ENCODE measurements at places on chromosomes 6 and 20.

- DNase-seq: no peak
Measured at GRCh38 chr6:54467384-54467783, 159.1 kb downstream of the TINAG start.

GRCh38 chr20:4533368-4534133 lies 188.2 kb upstream of the PRND start:
- no peak for DNase-seq

DNA sequence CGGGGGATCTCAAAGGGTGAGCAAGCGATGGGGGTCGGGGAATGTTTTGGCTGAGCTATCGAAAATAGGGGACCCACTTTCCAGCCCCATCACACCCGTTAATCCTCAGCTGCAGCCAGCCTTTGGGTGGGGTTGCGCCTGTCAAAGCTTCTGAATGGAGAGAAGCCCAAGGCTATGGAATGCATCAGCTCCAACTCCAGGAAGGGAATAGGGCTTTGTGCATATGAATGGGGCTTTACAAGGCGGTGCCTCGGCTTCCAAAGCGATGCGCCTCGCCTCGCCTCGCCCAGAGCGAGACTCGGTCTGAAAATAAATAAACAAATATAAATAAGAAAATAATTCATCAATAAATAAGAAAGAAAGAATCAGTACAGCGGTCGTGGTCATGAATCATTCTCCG lies 751.4 kb upstream of the DEFB115 start:
- DNase-seq: no peak

DNA sequence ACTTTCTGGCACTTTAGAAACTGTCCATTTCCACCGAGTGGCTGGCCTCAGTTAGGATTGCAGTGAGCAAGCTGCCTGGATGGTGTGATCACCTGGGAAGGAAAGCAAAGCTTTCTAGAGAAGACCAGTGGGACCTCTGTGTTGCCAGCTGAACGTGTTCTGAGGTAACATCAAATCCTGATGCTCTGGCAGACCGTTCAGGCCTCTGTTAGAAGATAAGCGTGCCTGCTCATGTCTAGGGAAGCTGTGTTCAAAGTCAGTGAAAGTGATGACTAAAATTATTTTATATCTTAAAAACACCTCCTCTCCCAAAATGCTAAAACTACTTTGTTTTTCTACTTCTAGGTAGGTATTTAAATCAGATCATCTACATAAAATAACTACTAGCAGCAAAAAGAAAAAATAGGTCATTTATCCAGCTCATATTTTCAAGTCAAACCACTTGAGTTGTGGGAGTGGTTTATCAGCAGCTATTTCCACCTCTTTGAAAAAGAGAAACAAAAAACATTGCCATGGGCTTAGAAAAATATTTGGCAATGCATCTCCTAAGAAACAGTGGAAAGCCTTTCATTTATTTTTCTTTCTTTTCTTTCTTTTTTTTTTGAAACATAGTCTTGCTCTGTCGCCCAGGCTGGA lies 54.8 kb downstream of the CEP43 start:
- no peak for DNase-seq

DNA sequence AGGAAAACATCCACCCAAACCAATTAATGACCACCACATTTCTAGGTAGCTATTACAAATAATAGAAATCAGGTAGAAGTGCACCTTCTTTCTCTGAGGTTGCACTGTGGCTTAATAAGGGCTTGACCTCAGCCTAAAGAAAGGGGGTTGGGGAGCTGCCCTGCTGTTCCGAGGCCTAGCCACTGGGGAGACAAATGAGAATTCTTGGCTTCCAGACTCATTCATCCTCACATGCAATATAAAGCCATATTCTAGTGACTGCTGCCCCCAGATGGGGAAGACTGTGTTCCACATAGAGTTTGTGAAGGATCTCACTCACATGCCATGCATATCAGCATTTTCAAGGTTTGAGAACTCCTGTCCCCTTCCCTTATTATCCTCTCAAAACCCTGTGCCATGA lies 22.9 kb downstream of the SAYSD1 start:
- no peak for DNase-seq

- DNase-seq: no peak
Measured at GRCh38 chr6:106109029-106109428, 22.9 kb downstream of the PRDM1 start.

GRCh38 chr6:148830614-148831013 lies 83.8 kb downstream of the UST start:
- no peak for DNase-seq

- no peak for DNase-seq
Measured at GRCh38 chr20:61850457-61850856, 215.2 kb downstream of the TAF4 start.

GRCh38 chr6:138103871-138104270 lies 3.3 kb downstream of the PERP start:
- no peak for DNase-seq

GRCh38 chr6:19860235-19860877 lies 23.2 kb downstream of the ID4 start:
- DNase-seq: no peak

- no peak for DNase-seq
Measured at GRCh38 chr20:4951299-4951698, 50.0 kb downstream of the SLC23A2 start.

GRCh38 chr20:33285861-33286495 lies 3.0 kb downstream of the BPIFB1 start:
- no peak for DNase-seq

DNA sequence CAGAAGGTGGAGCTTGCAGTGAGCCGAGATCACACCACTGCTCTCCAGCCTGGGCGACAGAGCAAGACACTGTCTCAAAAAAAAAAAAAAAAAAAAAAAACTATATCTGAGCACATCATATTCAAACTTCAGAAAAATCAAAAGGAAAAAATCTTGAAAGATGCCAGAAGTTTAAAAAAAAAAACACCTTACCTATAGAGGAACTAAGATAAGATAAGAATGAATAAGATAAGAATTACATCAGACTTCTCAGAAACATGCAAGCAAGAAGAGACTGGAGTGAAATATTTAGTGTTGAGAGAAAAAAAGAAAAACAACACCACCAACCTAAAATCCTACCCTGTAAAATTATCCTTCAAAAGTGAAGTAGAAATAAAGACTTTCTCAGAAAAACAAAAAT lies 116.8 kb upstream of the ARID1B start:
- DNase-seq: no peak

- no peak for DNase-seq
Measured at GRCh38 chr20:58001381-58001780, 227.1 kb downstream of the ANKRD60 start.

GRCh38 chr20:40446888-40447287 lies 242.1 kb downstream of the MAFB start:
- no peak for DNase-seq

- peak; percentile 48 for DNase-seq
Measured at GRCh38 chr6:149834513-149835481, 29.4 kb downstream of the LRP11 start.

DNA sequence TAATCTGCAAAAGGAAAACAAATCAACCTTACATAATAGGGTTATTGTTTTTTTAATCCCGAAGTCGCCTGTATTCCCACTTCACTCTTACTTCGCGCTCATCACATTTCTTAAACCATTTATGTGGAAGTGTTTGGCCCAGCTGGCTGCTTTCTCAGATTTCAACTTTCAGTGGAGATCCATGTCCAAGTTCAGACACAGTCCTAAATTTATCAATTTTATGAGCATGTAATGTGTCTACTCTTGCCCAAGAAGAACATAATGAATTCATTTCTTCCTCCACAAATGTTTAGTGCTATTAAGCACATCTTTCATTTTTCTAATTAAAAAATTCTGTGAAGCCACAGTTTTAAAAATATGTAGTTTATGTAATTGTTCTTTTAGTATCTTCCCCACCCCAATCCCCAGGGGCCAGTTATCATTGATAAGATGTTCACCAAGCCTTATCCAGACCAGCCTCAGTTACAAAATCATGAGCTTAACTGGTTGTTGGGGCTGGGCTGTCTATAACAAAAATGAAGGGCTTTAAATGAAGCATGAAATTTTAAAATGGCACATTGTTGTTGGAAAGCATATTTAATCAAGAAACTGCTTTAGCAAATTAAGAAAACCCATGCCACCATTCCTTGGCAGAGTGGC lies 151.7 kb downstream of the UST start:
- peak; percentile 32 for DNase-seq

- DNase-seq: no peak
Measured at GRCh38 chr6:73955800-73956199, 259.8 kb downstream of the CD109 start.

GRCh38 chr6:134347885-134348805 lies 30.2 kb upstream of the SGK1 start:
- no peak for DNase-seq

GRCh38 chr6:33691456-33692077 lies 19.9 kb downstream of the UQCC2 start:
- no peak for DNase-seq

DNA sequence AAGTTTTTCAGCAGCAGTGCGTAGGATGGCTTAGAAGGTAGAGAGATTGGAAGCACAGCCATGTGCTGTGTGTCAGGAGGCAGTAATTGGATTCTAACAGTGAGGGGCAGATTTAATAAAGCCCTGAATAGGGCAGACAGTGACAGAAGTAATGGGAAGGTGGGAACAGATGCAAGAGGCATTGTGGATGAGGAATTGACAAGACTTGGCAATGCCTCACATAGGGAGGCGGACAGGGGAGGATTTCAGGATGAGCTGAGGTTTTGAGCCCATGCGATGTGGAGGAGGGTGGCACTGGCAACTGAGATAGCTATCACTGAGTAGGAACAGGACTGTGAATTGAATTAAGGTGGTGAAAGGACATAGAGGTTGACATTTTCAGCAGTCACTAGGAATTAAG lies 262.2 kb upstream of the FLRT3 start:
- DNase-seq: no peak

- no peak for DNase-seq
Measured at GRCh38 chr6:27161946-27162603, 85.4 kb upstream of the PRSS16 start.

DNA sequence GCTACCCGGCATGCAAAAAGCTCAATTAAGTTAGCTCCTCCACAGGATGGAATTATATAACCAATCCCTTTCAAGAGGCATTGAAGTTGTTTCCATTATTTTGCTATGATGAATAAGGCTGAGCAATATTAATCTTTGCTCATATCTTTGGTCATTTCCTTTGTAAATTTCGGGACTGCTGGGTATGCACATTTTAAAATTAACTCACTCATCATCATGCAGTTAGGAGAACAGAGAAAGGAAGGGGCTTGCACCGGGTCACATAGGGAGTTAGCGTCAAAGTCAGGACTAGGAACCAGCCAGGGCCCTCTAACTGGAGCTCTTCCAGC lies 430 bp upstream of the FAM110A start:
- DNase-seq: no peak

- DNase-seq: no peak
Measured at GRCh38 chr6:169807229-169807628, 55.8 kb downstream of the ERMARD start.

GRCh38 chr6:156379392-156380289 lies 397.5 kb upstream of the ARID1B start:
- DNase-seq: no peak

DNA sequence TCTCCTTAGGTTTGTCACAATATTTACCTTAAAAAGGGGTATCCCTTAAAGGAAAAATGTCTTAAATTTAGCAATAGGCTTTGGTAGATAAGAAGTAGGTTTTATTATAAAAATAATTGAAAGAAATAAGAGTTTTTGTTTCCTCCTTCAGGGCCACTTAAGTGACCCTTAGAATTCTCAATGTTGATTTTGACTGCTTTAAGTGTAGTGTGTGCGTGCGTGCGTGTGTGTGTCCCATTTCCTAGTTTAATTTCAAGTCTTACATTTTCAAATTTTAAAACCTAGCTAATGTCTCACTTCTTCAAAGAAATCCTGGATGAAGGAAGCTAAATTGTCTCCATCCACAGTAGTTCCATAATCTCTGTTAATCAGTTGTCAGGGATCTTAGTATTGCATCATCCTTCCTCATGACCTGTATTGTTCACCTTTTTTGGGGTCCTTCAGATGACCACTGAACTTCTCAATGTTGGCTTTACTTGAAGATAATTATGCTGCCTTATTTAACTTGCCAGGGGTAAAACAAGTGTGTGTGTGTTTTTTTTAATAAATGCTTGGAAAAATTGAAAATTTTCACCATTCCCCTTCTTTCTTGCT lies 50.7 kb upstream of the TFB1M start:
- no peak for DNase-seq

- no peak for DNase-seq
Measured at GRCh38 chr6:24851086-24851485, 52.4 kb upstream of the ARMH2 start.

DNA sequence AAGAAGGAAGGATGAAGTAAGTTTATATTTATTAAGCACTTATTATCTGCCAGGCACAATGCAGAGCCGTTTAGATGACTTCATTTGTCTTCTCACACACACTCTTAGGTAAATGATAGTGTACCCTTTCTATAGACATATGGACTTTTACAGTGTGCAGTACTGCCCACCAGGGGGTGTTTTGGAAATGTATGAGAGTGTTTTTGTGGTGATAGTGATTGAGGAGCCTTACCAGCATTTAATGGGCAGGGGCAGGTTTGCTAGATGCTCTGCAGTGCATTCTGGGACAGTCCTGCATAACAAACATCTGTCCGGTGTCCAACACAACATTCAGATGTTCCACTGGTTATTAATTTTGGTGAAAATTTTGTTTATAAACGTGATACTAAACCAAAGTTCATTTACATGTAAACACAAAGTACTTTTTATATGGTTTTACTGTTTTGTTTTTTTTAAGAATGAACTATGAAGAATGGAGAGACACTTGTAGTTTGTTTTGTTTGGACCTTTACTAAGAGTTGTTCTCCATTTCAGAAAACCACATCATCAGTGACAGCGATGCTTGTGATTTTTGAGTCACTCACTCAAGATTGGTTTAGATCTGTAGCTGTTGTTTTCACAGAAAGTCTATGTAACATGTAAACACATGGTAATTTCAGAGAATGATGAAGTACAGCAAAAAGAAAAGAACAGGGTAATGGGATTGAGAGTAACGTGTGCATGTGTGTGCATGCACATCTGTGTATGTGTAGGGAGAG lies 19.9 kb downstream of the KCNS1 start:
- DNase-seq: no peak

- peak; percentile 28 for DNase-seq
Measured at GRCh38 chr6:159726255-159726917, 920 bp upstream of the WTAP start.

DNA sequence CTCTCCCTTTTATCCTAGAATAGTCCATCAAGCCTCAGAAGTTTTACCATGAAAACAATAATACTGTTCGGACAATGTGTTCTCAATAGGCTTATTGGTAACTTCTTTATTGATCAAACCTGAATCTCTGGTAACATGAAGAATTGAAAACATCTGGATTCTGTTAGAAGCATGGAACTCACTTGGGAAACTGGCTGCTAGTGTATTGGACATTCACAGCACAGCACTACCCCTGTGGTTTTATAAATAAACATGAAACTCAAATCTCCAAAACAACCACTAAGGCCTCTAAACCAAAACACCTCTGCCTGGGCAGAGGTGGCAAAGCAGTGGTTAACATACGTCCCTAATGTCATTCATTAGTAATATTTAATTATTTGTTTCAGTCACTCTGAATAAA lies 157.6 kb upstream of the KCNQ5 start:
- no peak for DNase-seq

Measured in right renal pelvis (tissue), 4 donors.